Umbilical cord (tissue), 2 donors: ENCODE measurements at places on chromosomes 7 and 10. TPM values are rescaled to one million over a fixed set of nuclear protein-coding genes. Genes with fewer than 3 reads are reported as not detected.

Gene SLC25A40
- total RNA-seq: 66.7 TPM

Gene SEC61G
- 341 TPM for total RNA-seq

Gene ANKRD1
- 10.4 TPM for total RNA-seq

Gene JAKMIP3
- total RNA-seq: 0.72 TPM

Gene OPN1SW
- total RNA-seq: not detected

Gene BAMBI
- 197 TPM for total RNA-seq

Gene OR6B1
- total RNA-seq: 4.3 TPM

Gene PLEKHS1
- total RNA-seq: 2.2 TPM

Gene PSMC2
- 60.9 TPM for total RNA-seq

Gene COL28A1
- not detected for total RNA-seq

Gene PNLIPRP1
- 2.9 TPM for total RNA-seq

GRCh38 chr7:20228654-20229053 lies 11.5 kb upstream of the MACC1 start:
- no peak for DNase-seq

DNA sequence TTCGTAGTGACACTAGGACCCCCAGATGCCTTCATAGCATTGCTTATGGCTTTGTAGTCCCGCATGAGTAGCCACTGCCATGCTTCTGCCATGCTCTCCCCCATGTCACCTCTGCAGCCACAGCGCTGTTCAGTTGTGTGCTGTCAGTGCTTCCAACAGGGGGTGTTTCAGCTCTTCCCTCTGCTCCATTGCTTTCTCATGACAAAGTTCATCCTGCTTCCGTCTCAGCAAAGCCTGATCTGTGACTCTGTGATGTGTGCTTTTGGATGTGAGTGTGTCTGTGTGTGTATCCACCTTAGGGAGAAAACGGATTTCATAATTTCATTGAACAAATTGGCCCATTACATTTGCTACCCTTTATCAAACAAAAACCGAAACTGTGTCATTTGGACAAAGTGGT lies 134.9 kb upstream of the SAMD8 start:
- no peak for DNase-seq

GRCh38 chr10:125014086-125014830 lies 72.3 kb downstream of the ZRANB1 start:
- DNase-seq: no peak

- DNase-seq: no peak
Measured at GRCh38 chr10:75203724-75204123, 6.9 kb upstream of the VDAC2 start.

- no peak for DNase-seq
Measured at GRCh38 chr10:122678266-122678665, 21.4 kb downstream of the C10orf120 start.

DNA sequence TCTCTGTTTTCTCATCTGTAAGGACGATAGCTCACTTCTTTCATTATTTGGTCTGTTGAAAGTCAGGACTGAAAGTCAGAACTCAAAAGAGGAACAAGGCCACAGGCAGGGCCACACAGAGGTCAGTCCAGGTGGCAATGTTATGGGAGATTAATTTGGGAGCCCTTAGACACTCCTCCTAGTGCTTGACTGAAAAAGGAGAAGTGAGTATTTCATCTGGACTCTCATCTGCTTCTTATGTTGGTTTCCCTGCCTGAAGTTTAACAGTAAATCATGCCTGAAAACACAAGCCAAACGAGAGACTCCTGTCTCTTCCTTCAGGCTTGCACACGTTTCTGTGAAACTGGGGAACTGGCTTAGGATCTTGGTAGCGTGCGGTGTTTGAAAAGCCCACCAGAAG lies 248.5 kb downstream of the BUB3 start:
- DNase-seq: peak; percentile 4

GRCh38 chr10:47383261-47384147 lies 589 bp downstream of the ZNF488 start:
- no peak for DNase-seq

- no peak for DNase-seq
Measured at GRCh38 chr10:117363028-117363427, 12.2 kb downstream of the PDZD8 start.

- no peak for DNase-seq
Measured at GRCh38 chr7:1885465-1886226, 215.6 kb downstream of the ELFN1 start.

GRCh38 chr7:92598310-92598981 lies 8.3 kb upstream of the FAM133B start:
- no peak for DNase-seq

DNA sequence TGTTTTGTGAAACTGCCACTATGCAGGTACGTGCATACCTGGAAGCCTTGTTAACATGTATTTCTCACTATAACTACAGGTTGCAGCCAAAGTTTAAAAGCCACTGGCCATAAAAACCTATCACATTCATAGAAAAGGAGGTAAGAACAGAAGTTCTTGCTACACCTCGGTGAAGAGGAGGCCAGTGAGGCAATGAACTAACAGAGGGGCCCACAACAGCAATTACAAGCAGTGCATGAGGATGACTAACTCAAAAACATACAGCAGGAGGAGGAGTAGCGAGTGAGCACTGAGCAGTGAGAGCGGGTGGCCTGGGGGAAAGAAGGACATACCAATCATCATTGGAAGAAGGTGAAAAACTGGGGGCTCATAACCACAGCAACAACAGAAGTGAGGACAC lies 51.6 kb downstream of the NUDCD3 start:
- no peak for DNase-seq

- no peak for DNase-seq
Measured at GRCh38 chr7:32507414-32507813, 12.1 kb downstream of the AVL9 start.

DNA sequence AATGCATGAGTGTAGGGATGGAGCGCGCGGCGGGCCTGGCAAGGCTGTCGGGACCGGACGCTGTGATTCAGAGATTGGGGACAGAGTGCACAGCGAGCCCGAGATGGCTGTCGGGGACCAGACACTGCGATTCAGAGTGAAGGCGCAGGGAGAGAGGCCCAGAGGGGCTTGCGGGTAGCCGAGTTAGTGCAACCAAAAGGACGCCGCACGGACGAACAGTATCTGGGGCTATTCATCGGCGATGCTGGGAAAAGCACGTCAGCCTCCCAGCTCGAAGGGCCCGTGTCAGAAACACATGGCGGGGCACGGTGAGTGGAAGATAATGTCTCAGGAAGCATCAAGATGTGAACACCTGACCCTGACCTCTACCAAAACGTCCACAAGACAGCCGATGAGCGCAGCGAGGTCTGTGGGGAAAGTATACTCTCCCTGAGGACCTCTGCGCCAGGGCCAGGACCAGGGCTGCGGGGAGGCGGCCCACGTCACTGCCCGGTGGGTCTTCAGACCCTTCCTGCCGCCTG lies 215.8 kb downstream of the ZMYND11 start:
- DNase-seq: no peak

DNA sequence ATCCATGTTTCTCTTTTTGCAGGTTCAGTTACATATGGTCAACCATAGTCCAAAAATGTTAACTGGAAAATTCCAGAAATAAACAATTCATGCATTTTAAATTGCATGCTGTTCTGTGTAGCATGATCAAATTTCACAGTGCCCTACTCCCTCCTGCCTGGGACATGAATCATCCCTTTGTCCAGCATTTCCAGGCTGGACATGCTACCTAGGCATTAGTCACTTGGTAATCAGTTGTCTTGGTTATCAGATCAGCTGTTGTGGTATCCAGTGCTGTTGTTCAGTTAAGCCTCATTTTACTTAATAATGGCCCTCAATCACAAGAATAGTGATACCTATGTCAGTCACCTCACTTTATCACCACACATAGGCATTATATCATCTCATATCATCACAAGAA lies 7.3 kb upstream of the PNLIP start:
- no peak for DNase-seq

DNA sequence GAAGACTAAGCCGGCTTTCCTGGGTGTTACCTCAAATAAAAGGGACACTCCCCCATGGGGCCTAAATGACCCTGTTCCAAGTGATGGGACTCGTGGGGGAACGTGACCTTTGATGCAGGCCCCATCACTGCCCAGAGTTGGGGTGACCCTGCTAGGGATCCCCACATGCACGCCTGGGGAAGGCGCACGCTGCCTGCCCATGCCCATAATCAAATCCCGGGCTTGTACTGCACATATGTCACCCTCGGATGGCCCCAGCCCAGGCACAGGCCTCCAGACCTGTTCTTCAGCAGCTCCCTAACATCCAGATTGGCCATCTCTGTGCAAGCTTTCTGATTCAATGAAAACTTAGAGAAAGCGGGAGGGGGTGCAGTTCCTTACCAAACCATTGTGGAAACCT lies 14.7 kb downstream of the EBF3 start:
- DNase-seq: no peak

DNA sequence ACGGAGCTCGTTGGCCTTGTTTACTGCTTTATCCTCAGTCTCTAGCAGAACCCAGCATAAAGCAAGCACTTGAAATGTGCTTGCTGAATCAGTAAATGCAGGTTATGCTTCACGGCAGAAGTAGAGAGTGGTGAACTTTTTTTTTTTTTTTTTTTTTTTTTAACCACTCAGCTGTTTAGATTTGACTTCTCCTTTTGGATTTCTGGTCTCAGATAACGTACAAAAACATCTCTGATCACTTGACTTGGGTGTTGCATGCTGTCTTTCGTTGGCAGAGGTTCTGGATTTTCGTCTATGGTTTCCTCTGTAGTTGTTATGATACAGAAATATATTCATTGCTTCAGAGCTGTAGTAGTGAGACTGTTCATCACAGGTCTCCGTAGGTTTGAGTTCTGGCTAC lies 242.5 kb upstream of the HABP2 start:
- no peak for DNase-seq

- no peak for DNase-seq
Measured at GRCh38 chr10:104253106-104253505, 1.6 kb upstream of the GSTO1 start.

- no peak for DNase-seq
Measured at GRCh38 chr10:132438091-132439024, 41.4 kb downstream of the PWWP2B start.

DNA sequence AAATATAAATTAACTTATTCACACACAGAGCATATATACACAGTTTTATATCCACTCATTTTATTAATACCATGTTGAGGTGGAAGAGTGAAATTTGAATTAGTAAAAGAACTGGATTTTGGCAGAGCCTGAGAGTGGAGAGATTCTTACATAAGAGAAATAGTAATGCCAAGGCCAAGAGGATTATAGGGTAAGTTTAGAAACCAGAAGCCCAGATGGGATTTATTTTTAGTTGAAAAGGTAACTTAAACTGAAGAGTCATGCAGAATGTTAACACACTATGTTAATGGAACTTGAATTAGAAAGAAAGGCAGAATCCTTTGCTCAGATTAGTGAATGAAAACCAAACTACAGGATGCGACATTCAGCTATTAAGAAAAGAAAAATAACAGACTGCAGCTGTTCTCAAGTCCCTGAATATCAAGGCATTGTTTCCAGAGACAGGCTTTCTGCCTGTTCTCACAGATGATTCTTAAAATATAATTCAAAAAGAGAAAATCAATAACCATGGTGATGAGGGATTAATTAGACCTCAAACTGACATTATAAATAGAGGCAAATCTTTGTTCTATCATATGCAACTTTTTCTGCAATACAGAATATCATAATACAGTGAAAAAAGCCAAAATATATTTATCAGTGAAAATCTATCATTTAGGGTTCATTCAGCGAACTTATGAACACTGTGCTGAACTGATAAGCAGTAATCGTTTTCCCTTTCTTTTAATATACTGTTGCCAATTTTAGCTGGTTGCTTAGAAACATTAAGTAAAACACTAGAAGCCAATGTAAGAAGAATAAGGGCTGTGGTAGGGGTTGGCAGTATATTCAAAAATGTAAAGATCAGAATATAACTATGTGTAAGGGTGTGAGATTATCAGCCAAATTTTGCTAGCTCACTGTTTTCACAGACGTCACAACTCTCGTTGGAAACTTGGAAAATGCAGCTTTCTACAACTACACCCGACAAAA lies 34.4 kb downstream of the HECTD2 start:
- no peak for DNase-seq

- peak; percentile 67 for DNase-seq
Measured at GRCh38 chr10:61175316-61175715, 231.3 kb upstream of the RHOBTB1 start.

DNA sequence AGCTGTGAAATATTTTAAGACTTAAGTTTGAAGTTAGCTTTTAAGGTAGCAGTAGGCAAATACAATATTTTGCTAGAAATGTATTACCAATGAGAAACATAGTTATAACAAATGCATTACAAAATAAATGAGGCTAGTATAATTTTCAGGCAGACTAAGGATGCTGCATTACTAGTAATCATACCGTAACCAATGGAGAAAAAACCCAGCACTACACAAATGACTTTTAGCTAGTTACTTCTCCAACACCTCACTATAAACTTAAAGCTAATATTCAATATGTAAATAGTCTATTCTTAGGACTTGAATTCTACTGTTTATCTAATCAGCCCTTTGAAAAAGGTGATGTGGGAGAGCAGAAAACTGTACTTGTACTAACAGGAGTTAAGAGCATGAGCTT lies 285.3 kb upstream of the KLF14 start:
- no peak for DNase-seq

DNA sequence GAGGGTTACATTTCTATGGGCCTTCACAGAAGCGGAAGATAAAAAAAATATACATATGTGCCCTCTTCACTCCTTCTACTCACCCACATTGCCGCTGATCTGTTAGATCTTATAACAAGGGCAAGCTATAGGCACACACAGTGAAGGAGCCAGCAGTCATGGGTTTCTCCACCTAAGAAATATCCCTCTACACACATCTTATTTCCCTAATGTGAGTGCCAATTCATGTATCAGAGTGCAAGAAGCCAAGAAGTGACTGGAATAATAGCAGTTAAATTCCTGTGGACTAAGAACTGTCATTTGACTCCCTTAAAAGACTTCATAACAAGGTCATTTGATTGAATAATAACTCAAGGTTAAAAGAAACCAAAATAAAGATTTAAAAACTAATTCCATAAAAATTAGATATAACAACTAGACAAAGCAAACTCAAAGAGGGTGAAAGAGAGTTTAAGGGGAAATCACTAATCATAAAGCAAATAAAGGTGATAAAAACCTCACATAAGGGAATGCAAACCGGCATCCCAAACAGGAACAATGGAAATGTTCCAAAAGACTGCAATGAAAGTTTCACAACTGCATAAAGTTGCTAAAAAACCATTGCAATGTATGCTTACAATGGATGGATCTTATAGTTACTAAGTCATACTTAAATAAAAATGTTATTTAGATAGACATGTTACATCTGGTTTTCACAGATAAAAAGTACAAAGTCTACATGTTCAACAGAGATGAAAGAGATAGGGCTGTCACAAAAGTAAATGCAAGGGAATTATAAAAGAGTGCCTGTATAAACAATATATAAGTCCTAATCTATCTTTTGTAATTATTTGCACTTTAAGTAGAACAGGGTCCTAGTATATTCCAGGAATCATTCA lies 42.8 kb downstream of the ARHGAP21 start:
- DNase-seq: no peak

- no peak for DNase-seq
Measured at GRCh38 chr7:96953676-96954513, 51.5 kb upstream of the DLX6 start.

- no peak for DNase-seq
Measured at GRCh38 chr7:763762-764161, 36.7 kb upstream of the PRKAR1B start.

- DNase-seq: no peak
Measured at GRCh38 chr10:61465901-61466632, 12.9 kb upstream of the TMEM26 start.

- no peak for DNase-seq
Measured at GRCh38 chr10:51075873-51076229, 1.6 kb downstream of the PRKG1 start.
